ENCODE measurements at places on chromosomes 11 and 22.

DNA sequence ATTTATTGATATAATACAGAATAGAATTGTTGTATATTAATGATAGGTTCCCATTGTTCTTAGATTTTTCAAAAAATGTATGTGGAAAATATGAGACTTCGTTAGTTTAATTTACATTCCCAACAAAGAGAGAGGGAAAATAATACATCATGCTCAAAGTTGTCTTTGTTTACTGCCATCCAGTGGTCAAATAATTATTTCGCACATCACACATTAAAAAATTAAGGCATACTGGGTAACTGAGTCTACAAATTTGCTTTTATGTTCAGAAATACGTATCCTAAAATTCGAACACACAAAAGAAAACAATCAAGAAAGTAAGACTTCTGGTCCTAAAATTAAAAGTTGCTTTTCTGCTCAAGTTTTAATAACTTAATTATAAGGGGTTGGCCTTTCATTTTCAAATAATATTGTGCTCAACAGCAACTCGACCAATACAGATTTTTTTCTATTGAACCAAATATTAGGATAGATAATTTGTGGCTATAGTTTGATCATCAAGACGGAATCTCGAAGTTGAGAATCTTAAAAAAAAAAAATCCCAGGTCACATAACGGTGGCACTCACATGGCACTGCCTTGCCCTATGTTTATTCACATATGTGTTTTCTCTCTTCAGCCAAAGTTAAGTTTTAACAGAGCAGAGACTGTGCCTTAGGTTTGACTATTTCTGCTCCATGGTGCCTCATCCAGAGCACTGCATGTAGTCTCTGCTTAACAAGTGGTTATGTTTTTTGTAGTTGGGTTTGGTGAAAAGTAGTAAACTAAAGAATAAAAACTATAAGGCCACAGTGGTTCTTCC lies 12.3 kb downstream of the PDGFD start:
- no peak for DNase-seq

GRCh38 chr11:71447791-71448256 lies 369 bp downstream of the DHCR7 start:
- no peak for DNase-seq

GRCh38 chr22:26709617-26710390 lies 52.4 kb downstream of the MIAT start:
- DNase-seq: no peak

DNA sequence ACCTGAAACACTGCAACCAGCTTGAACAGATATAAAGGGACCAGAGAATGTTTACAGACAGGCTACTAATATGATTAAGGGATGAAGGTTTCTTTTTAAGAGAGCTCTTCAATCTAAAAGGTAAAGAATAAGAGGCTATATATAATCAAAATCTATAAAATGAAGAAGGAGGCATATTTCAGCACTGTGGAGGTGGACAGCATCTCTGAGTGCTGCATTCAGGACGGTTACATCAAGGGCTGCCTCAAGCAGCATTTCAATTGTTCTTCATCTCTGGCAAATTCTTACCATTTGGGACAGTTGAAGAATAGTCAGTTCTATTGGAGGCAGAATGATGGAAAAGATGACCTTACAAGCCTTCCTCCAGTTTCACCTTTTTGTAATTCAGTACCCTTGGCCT lies 139.6 kb upstream of the LMO1 start:
- DNase-seq: no peak

GRCh38 chr11:107683807-107684206 lies 28.0 kb downstream of the SLN start:
- DNase-seq: peak; percentile 4
